ENCODE measurements at places on chromosomes 2 and 18.

DNA sequence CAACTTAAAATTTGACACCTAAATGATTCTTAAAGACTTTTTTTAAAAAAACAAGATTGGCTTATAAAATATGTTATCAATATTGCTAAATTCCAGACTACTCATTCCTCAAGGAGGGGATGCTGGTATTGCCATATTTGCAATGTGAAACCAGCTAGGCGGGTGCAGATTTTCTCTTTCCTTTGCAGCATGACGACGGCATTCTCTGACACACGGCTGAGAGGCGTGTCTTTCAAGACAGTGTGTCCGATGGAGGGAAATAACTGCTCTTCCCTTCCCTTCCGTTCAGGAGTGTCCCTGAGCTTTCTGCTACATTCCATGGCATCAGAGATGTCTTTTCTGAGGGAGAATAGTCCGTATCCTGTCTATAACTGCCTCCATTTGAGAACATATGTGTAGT lies 38.2 kb upstream of the CNGA3 start:
- DNase-seq = no peak

- DNase-seq = no peak
Measured at GRCh38 chr2:71858071-71858470, 289.6 kb downstream of the CYP26B1 start.

DNA sequence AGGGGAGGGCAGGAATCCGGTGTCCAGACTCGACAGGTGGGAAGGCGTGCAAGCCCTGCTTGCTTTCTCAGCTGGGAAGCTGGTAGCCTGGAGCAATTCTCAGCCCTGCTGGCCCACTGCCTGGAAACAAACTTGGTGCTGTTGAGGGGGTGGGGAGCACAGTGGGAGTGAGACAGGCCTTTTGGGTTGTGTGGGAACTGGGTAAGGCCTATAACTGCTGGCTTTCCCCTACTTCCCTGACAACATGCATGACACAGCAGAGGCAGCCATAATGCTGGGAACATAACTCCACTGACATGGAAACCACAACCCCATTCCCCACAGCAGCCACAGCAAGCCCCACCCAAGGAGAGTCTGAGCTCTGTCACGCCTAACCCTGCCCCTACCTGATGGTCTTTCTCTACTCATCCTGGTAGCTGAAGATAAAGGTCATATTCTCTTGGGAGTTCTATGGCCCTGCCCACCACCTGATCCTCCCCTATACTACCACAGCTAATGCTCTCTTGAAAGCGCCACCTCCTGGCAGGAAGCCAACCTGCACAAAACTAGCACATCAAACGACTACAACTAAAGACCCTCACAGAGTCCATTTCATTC lies 122.9 kb upstream of the ACVR1C start:
- DNase-seq = no peak

GRCh38 chr2:40725040-40725439 lies 273.1 kb upstream of the SLC8A1 start:
- no peak for DNase-seq

DNA sequence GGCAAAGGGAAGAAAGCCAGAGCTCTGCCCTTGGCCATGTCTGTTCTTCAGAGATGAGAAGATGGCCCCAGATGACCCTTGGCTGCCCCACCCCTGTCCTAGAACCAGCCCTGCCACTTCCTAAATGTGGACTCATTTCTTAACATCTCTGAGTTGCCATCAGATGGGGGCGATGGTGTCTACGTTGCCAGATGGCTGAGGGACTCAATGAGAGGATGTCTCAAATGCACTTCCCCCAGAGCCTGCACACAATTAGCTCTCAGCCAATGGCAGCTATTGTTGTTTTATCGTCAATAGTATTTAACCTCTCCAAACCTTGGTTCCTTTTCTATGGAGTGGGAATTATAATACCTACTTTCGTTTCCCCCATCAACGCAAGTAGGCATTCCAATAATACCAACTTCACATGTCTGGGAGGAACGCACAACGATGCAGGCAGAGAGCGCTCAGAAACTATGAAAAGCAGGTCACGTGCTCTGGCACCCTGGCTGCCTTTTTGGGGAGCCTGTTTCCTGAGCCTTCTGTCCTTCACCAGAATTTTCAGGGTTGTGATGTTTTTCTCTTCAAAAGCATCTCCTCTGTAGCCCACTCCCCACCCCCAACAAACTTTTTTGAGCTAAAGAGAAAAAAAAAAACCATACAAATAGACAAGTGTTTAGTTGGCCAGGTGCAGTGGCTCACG lies 100.3 kb downstream of the MCFD2 start:
- DNase-seq = no peak

DNA sequence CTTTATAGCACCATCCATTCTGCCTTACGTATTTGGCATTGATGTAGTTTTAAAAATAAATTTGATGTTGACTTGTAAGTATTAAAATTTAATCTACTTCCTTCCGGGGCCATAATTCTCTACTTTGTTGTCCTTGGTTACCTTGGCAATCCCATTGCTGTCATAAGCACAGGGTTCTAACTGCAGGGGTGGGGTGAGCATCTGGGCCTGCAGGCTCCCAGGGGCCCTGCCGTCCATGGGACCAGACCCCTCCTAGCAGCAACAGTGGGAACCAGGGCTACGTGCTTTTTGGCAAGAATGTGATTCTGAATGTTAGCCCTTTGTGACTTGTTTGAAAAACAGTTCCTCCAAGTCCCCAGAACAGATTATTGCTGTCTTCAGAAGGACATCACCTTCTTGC lies 4.9 kb downstream of the ASAP2 start:
- DNase-seq = no peak

DNA sequence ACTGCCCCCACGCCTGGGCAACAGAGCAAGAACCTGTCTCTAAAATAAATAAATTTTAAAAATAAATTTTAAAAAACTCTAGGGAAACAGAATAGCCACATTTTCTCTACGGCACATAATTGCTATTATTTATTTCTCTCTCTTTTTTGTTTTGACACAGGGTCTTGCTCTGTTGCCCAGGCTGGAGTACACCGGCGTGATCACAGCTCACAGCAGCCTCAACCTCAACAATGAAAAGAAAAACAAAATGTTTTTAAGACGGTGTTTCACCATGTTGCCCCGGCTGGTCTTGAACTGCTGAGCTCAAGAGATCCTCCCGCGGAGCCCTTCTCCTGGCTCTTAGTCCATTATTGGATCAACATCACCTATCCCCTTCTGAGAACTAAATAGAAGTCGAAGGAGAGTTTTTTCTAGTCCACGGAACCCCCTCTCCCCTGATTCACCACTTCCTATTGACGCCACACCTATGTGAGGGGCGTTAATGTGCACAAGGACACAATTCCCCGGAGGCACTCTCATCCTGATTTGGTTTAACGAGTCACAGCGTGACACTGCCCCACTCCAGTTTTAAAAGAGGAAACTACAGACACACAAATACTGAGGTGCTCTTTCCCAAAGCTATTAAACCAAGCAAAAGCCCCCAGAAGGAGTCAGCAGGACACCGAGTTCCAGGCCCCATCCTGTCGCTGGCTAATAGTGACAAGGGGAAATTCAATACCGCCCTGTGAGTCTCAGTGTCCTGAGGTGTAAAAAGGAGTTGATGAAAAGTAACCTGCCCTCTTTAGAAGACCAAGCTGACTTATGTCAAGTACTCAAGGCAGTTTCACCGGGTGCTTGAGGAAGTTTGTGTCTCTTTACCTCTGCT lies 1.1 kb downstream of the NPC1 start:
- DNase-seq = peak; percentile 11

DNA sequence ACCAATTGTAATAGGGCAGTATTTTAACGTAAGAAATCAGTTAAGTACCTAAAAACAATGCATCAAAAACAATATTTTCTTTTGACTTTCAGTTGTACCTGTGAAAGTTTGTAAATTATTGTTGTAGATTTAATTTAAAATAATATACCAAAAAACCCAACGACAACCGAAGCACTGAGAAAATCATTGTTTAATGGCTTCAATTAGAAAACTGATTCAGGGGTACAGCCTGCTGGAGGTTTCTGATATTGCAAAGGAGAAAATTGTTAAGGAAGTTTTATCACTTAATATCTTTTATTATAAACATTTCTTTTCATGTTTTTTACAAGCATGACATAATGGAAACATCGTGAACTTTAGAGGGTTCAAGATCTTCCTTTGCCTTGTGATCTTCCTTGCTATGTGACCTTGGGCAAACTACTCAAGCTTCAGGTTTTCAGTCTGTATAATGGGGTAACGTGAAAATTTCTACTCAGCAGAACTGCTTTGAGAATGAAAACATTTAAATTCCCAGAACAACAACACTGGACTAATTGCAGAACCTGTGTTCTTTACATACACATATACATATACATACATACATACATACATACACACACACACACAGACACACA lies 76.3 kb upstream of the GLS start:
- DNase-seq = no peak

- peak; percentile 68 for DNase-seq
Measured at GRCh38 chr2:44981714-44982108, 27.5 kb downstream of the SIX2 start.

DNA sequence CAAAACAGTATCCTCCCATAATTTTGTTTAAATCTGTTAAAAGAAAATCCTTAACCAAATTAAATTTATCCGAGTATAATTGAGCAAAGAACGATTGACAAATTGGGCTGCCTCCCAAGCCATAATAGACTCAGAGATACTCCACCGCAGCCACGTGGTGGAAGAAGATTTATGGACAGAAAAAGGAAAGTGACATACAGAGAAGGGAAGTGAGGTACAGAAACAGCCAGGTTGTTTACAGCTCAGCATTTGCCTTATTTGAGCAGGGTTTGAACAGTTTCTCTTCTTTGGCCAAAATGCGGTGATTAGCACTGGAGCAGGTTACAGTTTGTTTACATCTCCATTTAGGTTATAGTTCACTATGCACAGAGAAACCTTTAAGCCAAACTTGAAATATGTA lies 60.8 kb downstream of the KYNU start:
- DNase-seq = no peak

- no peak for DNase-seq
Measured at GRCh38 chr2:42196403-42197267, 27.5 kb downstream of the EML4 start.

- DNase-seq = no peak
Measured at GRCh38 chr2:187709065-187709464, 154.8 kb upstream of the TFPI start.

DNA sequence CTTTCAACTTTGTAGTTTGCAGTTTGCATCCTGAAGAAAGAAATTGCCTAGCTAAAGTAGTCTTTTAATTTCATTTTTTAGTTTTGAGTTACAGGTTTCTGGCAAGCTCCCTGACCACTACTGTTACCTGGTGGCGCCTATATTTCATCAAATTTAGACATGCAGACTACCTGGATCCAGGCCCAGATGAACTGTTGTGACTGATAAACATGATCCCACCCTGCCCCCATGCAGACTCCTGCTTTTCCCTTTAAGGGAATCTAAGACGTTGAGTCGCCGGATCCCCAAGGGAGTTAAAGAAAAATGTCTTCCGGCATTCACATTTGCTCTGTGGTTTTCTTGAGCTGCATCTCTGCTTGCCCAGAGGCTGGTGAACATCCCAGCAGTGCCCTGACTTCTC lies 22.2 kb downstream of the METAP1D start:
- DNase-seq = no peak

DNA sequence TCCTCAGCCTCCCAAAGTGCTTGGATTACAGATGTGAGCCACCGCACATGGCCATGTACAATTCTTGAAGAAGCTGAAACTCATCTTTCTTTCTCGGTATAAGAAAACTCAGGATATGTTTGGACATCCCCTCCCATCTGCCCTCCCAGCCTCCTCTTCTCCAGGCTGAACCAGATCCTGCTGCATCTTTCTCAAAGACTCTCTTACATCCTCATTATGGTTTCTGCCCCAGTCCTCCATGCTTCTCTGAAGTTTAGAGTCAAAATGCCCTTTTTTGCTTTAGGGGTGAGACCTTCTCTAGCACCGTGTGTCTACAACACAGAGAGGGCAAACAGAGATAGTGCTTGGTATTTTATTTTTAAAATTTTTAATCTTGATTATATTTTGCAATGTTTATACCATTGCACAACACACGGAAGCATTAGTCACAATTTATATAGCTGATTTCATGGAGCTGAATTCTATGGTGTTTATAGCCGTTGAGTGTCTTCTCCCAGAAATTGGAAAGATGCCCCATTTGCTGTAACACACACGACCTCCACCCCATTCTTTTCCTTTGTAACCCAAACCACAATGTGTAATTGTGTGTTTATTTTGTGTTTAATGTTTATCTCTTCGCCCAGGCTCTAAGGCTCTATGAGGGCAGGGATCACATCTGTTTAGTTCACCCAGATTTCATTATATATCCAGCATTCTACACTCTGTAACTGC lies 206.0 kb upstream of the TNP1 start:
- no peak for DNase-seq

DNA sequence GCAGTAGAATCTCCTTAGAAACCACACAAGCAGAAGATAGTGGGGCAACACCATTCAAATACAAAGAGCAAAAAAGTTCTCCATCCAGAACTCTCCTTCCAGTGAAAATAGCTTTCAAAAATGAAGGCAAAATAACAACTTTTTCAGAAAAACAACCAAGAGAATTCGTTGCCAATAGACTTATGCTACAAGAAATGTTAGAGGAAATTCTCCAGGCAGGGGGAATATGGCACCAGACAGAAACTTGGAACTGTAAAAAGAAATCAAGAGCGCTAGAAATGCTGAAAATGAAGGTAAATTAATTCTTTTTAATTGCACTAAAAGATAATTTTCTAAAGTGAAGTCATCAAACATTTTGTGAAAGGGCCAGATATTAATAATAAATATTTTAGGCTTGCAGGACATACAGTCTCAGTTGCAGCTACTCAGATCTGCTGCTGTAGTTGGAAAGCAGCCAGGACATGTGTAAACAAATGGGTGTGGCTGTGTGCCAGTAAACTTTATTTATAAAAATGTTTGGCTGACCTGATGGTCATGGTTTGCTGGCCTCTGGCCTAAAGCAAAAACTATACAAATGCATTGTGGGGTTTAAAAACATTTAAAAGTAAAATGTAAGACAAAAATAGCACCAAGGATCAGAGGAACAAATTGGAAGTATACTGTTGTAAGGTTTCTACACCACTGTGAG lies 73.7 kb upstream of the TGFA start:
- peak; percentile 61 for DNase-seq

DNA sequence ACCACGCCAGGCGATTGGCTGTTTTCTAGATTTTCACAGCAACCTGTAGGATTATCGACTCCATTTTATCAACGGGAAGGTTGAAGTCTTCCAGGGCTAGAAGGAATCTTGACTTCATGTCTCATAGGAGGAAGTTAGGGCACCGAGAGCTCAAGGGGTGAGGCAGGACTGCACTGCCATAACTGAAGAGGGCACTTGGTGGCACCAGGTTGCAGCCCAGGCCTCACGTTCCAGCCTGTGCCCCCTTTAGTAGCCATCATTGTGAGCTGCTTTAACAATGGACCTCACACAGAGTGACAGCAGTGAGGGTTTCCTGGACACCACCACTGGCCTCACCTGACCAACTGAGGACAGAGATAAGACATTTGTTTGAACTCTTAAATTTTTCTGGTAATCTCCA lies 22.9 kb upstream of the RPL37A start:
- no peak for DNase-seq
